NCI-H526 (cell line): ENCODE measurements at places on chromosomes 6 and 20.

DNA sequence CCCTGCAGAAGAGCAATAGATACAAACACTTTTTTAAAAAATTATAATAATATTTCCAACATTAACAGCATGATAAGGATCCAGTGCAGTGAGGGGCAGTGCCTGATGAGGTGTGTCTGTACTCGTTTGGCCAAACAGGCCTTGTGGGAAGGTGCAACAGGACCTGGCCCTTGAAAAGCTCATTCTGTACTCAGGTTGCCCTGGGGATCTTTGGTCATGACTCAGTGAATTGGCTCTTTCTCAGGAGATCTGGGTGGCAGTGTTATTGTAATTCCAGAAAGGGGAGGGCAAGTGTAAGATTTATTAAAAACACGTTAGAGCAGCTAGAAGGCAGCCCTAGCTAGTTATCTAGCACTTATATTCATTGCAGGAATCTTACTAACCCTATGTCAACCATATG is 2.9 kb upstream of the SPINT3 start:
- DNase-seq = no peak

- no peak for DNase-seq
These were observed 157.3 kb upstream of the TFAP2D start for GRCh38 chr6:50555982-50556381.

DNA sequence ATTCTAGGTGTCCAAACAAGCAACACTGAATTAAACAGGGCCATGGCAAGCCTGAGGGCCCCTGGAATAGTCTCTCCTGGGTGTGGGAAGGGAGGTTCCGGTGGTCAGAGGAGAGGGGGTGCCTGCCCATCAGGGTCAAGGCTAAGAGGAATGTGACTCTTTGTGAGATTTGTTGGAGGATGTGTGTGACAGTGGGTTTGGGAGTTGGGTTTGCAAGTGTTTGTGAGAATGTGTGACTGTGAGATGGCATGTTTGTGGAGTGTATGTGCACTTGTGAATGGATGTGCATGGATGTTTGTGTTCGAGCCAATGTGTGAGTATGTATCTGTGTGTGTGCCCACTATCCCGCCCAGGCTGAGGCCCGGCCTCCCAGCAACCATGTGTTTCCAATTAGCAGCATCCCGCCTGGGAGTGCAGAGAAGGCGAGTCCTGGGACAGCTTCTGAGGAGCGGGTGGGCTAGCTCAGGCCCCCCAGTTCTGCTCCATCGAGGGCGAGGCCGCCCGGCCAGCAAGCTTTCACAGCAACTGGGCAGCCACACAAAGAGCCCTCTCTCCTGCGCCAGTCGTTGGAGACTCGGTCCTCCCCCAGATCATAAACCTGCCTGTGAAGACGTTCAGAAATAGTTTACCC is 12.6 kb downstream of the FOXC1 start:
- DNase-seq = no peak

DNA sequence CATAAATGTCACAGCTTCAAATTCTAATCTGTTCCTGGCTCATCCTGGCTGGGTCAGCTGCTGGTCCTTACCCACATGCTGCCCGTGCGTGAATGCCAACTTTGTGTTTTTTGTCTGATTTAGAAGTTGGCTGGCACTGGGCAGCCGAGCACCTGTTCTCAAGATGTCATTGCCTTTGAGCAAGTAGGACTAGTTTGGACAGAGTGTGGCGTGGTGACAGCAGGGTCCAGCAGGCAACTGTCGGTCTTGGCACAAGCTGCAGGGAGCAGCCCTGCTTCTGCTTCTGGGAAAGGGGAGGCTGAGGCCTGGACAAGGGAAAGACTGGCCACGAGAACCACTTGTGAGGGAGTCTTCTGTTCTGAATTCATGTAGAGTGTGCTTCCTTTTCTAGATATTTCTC is 26.4 kb upstream of the ADRM1 start:
- no peak for DNase-seq

DNA sequence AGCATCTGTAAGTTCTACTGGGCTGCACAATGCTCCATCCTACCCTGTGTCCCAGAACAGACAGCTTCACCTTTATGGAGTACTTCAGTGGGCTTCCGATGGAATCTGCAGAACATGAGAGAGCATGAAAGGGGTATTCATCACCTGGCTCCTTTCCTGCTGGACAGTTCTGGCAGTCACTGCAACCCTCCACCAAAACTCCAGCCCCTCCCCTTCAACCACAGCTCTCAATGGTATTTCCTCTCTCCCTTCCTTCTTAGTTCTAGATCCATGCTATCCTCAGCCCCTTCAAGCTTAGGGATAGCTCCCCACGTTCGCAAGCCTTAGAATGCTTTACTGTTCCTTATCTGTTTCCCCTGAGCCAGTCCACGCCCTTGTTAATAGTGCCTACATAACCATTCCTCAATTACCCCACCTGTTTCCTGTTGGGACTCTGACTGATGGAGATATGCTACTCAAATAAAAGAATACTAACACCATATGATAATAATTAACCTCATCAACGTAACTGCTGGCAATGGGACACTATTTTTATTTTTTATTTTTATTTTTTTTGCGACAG is 26.8 kb downstream of the TRAM2 start:
- DNase-seq = no peak
